Left ventricle myocardium superior (tissue), 1 donor: ENCODE measurements at places on chromosomes 3 and 15. TPM values are rescaled to one million over a fixed set of nuclear protein-coding genes. Genes with fewer than 3 reads are reported as not detected.

GRCh38 chr15:98842192-98842972, 165.2 kb downstream of the PGPEP1L start:
- no peak for DNase-seq

- peak; percentile 56 for DNase-seq
These were observed 9.9 kb upstream of the RPL29 start for GRCh38 chr3:52005571-52005986.

GRCh38 chr3:97979610-97980009, 7.4 kb upstream of the RIOX2 start:
- peak; percentile 63 for DNase-seq

DNA sequence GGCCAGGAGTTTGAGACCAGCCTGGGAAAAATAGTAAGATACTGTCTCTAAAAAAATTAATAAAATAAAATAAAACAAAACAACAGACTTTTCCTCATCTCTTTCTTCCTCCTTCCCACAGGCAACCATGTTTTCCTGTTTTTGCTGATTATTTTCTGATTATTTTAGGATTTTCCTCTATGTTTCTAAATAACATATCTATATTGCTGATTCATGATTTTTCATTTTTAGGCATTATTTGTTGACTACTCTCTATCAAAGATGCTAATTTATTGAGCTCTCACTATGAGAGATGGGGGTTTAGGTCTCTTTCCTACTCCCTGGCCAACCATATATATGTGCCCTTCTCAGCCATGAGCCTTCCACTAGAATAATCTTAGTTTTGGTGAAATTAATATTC, 45.4 kb downstream of the SOX14 start:
- DNase-seq, result no peak

ST3GAL6 gene
- 27.0 TPM for total RNA-seq

CEMIP gene
- not detected for total RNA-seq

DNA sequence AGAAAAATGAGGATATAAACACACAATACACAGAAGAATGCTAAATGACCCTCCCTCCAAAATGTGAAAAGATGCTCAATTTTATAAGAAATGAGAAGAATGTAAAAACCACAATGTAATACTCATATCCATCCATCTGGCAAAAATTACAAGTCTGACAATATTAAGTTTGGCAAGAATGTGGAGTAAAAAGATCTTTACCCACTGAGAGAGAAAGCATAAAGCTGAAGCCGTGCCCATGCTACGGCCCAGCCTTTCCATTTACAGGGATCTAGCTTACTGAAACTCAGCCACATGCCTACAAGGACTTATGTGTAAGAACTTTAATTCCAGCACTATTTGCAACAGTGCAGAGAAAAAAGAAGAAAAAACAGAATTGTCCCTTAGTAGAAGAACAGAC, 42.9 kb downstream of the ATP13A3 start:
- DNase-seq, result no peak

- no peak for DNase-seq
These were observed 260.1 kb upstream of the CTNNB1 start for GRCh38 chr3:40939030-40939740.

P2RY1 gene
- 11.5 TPM for total RNA-seq

DNA sequence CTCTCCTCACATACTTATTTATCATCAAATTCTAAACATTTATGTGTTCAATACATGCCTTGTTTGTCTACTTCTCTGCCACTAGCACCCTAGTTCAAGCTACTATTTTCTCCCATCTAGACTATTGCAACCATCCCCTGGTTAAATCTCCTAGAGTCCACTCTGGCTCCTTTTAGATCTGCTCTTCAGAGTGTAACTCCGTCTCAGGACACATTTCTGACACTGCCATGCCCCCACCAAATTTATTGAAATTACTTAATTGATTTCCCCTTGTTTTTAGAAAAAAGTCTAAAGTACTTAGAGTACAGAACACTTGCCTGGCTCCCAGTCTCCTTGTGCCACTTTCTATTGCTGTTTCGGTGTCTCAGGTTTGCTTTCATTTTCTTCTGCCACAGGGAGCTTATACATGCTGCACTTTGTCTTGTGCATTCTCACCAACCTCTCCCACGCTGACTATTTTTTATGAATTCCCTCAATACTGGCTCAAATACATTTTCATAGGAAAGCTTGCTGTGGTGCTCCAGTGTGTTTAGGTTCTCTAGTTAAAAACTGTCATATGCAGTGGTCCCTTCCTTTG, 792.3 kb downstream of the DIPK2A start:
- no peak for DNase-seq

DNA sequence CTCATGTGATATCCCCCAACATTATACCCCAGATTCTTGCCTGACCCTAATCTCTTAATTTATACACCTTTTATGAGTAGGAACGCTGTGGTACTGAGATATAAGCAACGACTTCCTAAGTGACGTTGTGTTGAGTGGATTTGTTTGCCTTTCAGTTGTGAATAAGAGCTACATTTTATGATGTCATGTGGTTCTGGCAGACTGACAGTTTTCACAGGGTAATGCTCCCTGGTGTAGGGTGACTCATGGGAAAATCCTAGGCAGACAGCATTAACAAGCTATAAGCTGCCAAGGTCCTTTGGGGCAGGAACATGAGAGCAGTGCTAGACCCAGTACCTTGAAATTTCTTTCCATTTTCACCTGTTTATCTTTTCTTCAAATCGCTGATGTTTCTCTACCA, 11.2 kb downstream of the C3orf52 start:
- no peak for DNase-seq

DNA sequence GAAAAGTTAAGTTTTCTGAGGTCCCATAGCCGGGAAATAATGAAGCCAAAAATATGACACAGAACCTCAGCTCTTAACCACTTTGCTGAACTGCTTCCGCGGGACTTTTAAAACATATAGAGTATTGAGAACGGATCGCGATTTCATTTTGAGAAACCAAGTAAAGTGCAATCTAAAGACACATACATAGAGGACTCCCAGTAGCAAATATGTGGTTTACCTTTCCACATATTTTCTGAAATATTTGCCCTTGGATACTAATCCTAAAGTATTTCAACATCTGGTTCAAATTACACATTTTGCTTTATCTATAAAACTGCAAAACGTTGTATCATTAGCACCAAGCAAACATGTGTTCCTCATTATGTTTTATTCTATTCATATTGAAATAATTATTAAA, 776.5 kb downstream of the ROBO2 start:
- no peak for DNase-seq

- DNase-seq, result no peak
These were observed 423.2 kb downstream of the EPHB1 start for GRCh38 chr3:135218304-135218703.

DNA sequence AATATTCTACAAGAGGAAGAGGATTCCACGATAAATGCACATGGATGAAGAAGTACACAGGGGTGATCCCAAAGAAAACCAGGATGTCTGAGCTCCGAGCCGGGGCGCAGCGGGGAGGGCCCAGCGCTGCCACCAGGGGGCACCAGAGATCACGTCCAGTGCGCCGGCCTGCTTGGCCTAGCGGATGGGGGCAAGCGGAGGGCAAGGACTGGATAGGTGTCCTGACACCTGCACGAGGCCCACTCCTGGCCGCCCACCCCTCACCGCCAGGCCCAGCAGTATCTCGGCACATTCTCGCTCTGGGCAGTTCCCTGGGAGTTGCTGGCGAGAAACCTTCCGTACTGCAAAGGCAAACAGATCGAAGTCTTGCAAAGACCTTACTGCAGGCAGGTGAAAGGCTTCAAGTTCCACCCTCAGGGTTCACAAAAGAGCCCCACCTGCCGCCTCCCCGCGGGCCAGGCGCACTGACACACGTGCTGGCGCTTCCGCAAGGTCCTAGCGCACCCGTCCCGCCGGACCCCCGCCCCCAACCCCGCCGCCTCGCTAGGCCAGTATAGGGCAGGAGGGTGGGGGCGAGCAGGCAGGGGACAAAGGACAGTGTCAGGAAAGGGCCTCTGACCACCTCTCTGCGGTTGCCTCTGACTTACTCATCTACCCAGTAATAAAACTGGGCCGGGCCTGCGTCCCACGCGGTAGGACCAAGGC, 3.3 kb downstream of the ANKRD63 start:
- peak; percentile 86 for DNase-seq
